Glomerular endothelial cell (primary cell): ENCODE measurements at places on chromosomes 11 and 22. TPM values are rescaled to one million over a fixed set of nuclear protein-coding genes. Genes with fewer than 3 reads are reported as not detected.

Gene CDC42EP2
- total RNA-seq: 48.0 and 56.5 TPM in 2 replicates

Gene CRYBB3
- total RNA-seq: 0.58 TPM in 1 of 2 replicates, not detected in the other

Gene ASCL2
- not detected in 2 replicates for total RNA-seq

Gene APOBEC3A
- total RNA-seq: not detected in 2 replicates

DNA sequence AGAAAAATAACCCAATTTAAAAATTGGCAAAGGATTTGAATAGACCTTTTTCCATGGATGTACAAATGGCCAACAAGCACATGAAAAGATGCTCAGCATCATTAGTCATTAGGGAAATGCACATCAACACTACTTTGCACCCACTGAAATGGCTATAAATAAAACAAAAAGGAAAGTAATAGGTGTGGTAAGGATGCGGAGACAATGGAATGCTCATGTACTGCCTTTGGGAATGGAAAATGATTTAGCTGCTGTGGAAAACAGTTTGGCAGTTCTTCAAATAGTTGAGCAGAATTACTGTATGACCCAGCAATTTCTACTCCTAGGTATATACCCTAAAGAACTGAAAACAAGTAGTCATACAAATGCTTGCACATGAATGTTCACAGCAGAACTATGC is 37.4 kb downstream of the LARGE2 start:
- DNase-seq: no peak

GRCh38 chr22:17952273-17952801 is 72.0 kb downstream of the MICAL3 start:
- DNase-seq: no peak

- DNase-seq: no peak
Measured at GRCh38 chr11:35918716-35919115, 25.1 kb upstream of the LDLRAD3 start.
